ENCODE measurements at places on chromosomes 7 and 10.

DNA sequence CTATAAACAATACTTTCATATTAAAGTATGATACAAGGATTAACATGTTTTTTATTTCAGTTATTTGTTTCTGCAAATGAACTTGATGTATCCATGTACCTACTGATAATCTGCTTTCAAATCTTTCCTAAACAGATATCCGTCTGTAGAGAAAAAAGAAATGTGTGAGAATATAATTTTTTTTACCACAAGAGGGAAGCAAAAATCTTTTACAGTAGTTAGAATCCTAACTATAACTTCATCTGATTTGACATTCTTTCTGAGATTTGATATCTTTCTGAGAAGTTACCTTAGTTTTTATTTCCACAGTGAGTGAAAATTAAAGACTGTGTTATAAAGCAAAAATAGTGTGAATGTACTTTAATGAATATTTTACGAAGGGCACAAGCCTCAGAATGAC is 203.9 kb upstream of the PCLO start:
- no peak for DNase-seq

DNA sequence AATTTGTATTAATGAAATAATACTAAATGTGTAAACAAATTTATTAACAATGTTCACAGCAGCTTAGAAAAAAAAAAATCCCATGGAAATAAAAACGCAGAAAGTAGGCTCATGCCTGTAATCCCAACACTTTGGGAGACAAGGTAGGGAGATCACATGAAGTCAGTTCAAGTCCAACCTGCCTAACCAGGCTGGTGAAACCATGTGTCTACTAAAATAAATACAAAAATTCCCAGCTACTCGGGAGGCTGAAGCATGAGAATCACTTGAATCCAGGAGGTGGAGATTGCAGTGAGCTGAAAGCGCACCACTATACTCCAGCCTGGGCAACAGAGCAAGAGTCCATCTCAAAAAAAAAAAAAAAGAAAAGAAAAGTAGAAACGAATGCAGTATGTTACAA is 36.2 kb downstream of the LARP4B start:
- no peak for DNase-seq

DNA sequence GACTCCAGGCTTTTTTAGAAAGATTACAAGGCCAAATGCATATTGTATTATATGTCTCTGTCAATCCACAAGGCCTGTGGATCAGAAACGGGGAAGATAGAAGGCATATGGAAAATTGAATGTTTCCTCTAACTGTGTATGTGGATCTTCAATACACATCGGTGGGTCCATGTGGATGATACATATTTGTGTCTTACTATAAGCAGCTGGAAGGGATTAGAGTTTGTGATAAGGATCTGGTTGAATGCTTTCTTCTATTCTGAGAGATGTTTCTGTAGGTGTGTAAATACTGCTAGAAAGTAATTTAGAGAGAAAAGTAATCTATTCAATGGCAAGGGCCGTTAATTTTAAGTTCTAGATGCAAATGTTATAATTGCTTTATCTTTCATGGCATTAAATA is 137.8 kb upstream of the AKR1E2 start:
- DNase-seq, result no peak

- no peak for DNase-seq
Measured at GRCh38 chr10:44715136-44715535, 196.0 kb upstream of the TMEM72 start.

- no peak for DNase-seq
Measured at GRCh38 chr10:19097151-19097550, 48.5 kb downstream of the MALRD1 start.

DNA sequence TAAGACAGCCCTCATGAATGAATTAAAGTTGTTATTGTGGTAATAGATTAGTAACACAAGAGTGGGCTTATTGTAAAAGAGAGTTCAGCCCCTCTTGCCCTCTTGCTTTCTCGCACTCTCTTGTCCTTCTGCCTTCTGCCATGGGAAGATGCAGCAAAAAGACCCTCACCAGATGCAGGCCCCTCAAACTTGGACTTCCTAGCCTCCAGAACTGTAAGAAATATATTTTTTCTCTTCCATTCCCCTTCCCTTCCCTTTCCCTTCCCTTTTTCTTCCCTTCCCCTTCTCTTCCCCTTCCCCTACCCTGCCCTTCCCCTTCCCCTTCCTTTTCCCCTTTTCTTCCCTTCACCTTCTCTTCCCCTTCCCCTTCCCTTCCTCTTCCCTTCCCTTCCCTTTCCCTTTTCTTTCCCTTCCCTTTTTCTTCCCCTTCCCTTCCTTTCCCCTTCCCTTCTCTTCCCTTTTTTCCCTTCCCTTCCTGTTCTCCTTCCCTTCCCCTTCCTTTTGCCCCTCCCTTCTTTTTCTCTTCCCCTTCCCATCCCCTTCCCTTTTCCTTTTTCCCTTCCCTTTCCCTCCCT is 55.6 kb upstream of the TMEM248 start:
- no peak for DNase-seq

GRCh38 chr7:134827889-134828288 is 48.5 kb downstream of the CALD1 start:
- no peak for DNase-seq

GRCh38 chr10:70889291-70889690 is 926 bp upstream of the PCBD1 start:
- no peak for DNase-seq

GRCh38 chr10:49505076-49505475 is 33.8 kb downstream of the ERCC6 start:
- no peak for DNase-seq

- no peak for DNase-seq
Measured at GRCh38 chr7:96135241-96135640, 186.7 kb downstream of the SLC25A13 start.

- no peak for DNase-seq
Measured at GRCh38 chr10:47182934-47183703, 116.9 kb upstream of the GDF10 start.

DNA sequence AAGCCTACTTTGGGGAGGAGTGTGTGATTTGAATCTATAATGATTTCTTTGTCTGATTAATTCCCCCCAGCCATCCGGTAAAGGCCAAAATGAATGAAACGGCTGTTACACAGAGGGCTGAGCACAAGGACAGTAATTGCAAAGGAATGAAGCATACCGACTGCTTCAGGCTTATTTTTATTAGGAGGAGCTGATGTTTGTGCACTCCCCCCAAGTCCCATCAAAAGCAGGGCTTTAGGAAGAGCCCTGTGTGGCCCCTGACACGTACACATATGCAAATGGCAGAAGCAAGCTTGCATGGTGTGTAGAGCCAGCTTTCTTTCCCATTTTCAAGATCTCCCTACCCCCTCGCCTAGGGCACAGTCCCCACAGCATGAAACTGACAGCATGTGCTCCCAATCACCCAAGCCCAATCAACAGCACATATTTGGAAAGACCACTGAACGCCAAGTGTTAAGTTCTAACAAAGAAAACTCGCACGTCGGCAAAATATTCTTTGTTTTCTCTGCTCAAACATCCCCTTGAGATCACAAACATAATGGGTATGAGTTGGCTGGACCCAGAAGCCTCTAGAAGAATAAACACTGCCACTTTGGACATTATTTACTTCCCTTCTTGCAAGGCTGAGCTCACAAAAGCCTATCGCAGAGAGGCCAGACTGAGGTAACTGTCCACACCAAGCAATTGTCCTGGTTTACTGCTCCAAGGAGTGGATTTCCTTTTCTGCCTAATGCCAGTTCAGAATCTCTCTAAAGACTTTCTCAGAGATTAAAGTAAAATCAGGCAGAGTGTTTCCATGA is 143.0 kb downstream of the CUBN start:
- DNase-seq, result no peak

DNA sequence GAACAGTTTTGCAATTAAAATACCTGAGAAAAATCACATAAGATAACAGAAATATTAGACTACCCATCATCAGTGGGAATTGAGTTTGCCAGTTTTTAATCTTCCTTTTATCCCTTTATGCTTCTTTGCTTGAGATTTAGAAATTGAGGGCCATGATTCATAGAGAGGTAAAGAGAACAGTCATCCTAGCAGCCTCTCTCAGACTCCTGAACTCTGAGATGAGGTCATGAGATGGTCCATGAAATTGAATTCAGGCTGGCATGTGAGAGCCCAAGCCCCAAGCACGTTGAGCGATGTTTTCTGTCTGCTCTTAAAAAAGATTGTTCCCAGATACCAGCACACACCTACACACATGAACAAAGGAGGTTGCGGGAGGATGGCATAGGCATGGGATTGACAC is 91.1 kb downstream of the CREB5 start:
- no peak for DNase-seq

DNA sequence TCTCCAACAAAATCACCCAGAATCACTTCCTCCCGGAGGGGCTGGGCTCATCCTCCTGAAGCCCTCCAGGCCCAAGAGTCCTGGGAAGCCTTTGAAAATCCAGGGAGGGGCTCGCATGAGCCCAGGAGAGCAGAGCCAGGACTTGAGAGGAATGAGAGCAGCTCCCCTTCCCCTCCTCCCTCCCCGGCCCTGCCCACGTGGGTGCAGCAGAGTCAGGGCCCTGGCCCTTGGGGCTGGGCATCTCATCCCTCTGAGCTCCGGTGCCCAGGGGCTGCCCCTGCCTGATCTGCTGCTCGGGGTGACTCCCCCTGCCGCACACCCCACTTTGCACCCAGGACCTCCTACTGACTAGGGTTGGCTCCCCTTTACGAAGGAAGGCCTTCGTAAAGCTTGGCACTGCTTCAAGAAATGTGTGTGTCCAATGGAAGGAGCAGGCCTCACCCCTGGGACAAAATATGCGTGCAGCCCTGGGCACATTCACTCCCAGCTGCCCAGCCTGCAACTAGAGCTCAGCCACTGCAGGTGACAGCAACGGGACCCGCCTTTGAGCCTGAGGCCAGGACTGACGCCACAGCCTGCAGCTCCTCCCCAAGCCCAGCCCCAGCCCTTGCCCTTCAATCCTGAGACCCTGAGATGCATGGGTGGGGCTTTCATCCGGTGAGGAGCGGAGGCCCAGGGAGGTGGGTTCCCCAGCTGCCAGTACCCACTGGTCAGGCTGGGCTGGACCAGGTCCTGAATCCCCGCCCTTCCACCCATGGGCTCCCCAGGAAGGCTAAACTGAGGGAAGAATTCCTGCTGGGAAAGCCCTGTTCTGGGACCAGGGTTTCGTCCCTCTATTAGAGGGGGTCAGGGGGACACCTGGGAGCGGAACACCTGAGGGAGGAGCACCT is 21.8 kb downstream of the PWWP2B start:
- DNase-seq, result no peak

DNA sequence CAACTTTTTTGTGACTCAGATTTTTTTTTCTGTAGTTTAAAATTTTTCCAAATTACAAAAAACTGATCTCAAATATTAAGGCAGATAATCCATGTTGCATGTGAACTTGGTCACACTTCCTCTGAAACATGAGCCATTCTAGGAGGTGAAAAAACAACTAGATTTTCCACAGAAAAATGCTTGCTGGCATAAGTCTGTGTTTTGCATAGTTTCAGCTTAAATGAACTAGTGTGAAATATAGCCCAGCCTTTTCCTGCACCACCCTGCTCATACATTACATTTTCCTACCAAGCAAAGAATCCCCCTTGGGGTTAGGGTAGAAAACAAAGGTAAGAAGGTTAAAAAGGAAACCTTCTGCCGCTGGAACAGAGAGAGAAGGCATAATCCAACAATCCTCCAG is 48.2 kb downstream of the SLC25A13 start:
- DNase-seq, result no peak

DNA sequence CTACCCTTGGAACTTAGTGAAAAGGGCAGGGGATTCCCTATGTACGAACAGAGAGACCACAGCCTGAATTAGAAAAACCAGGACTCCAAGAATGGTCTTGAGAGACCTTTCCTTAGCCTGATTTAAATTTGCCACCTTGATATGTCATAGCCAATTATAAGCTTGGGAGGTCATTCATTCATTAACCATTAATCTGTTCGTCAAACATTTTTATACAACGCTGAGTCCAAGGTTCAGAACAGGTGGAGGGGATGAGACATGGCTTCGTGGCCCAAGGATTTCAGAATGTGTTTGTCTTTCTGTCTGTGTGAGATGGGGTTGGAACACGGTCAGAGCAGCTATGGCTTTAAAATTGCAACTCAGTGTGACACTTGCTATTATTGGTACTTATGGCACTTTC is 158.0 kb downstream of the PAXIP1 start:
- no peak for DNase-seq

DNA sequence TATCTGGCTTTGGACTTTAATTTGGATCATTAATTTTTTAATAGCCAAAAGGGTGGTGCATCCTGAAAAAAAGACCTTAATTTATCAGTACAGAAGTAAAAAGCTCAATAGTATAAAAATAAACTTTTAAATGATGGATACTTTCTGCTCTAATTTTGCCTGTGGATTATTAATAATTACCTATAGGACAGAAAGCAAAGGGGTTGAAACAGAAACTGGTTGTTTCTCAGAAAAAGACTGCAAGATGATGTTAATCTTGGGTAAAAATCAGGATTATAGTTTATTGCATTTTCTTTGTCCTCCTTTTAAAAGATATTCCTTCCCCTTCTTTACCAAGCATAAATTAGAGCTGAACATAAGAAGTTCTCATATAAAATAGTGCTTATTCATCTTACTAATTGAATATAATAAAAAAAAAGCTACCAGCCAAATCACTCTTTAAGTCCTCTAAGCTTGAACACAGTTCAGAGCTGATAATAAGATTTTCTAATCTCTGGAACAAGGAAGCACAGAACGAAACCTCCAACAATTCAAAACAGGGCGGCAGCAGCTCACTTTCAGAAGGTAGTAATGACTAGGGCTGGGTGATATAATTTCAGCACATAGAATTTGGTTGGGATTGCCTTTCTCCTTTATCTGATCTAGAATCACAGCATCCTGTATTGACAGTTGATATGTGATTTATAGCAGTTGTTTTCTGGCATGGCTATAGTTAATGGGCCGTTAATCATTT is 8.1 kb upstream of the GPR85 start:
- no peak for DNase-seq

DNA sequence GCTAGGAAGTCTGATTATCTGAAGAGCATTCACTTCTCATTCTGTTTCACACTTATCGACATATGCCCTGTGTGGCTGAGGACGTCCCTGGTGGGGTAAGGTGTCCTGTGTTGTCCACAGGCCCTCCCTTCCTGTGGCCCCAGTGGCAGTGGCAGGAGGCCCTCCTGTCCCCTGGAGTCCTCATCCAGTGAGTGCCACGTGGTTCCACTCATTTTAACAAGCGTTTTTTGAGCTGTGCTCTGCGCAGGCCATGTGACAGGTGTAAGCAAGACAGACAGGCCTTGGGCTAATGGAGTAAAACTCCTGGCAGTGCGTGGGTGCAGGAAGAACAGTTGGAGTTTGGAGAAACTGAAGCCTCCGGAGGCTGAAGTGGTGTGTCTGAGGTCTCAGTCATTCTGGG is 39.3 kb upstream of the PPIF start:
- no peak for DNase-seq

DNA sequence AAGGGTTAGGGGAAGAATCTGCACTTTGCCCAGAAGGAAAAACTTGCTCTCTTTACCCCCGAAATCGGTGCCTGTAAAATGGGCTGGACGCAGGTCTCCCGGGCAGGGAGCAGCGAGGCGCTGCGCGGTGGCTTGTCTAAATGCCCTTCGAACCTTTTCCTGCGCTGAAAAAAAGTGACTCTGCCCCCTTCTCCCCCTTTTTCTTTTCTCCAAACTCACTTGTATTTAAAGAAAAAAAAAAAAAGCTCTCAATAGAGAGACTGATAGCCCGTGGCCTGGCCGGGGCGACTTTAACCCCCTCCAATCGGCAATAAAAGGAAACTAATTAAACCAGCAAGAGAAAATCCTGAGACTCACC is 286 bp downstream of the SP8 start:
- no peak for DNase-seq

Data from activated T-cell treated with anti-CD3 and anti-CD28 coated beads for 24 hours (primary cell).